Ovary (tissue), 10 donors: ENCODE measurements at places on chromosomes 1 and 21. TPM values are rescaled to one million over a fixed set of nuclear protein-coding genes. Genes with fewer than 3 reads are reported as not detected.

OPRD1 gene
- not detected for total RNA-seq

DYNLT5 gene
- 0.69 TPM for total RNA-seq

TTC13 gene
- total RNA-seq: 8.2 TPM

RIPK4 gene
- total RNA-seq: 12.4 TPM

KRTAP10-9 gene
- total RNA-seq: not detected

PAFAH2 gene
- total RNA-seq: 5.7 TPM

NOS1AP gene
- total RNA-seq: 0.99 TPM

IGFN1 gene
- not detected for total RNA-seq

TMOD4 gene
- not detected for total RNA-seq

FCMR gene
- total RNA-seq: 0.53 TPM

NEK2 gene
- total RNA-seq: 0.20 TPM

TRIM58 gene
- 0.35 TPM for total RNA-seq

C1orf226 gene
- 2.1 TPM for total RNA-seq

KRTAP7-1 gene
- not detected for total RNA-seq

AQP10 gene
- not detected for total RNA-seq

HAX1 gene
- 82.7 TPM for total RNA-seq

LIN28A gene
- not detected for total RNA-seq

ZNF281 gene
- 12.1 TPM for total RNA-seq

TNFRSF25 gene
- 4.9 TPM for total RNA-seq

RHOU gene
- total RNA-seq: 67.4 TPM

HSD3B1 gene
- not detected for total RNA-seq
